Stimulated activated CD8-positive, alpha-beta memory T cell treated with anti-CD3 and anti-CD28 coated beads, Interleukin-7, amount 100 ng/mL, for 24 hours (primary cell): ENCODE measurements at places on chromosomes 1 and 21.

DNA sequence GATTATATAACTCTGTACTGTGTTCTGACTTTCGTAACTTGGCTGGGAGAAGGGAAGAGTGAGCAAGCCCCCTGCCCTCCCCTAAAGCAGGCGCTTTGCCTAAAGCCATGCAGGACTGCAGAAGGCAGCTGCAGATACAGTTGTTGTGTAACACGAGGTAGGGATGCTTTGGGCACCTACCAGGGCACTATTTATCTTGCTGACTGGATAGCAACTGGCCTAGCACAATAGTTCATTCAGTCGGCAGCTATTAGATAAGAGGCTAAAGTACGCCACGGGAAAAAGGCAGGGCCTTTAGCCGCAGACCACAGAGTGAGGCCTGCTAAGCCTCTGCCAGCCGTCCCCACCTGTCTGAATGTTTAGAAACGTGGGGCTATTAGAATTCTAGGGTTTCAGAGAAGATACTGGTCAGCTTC, 80.9 kb downstream of the TTC3 start:
- no peak for DNase-seq

DNA sequence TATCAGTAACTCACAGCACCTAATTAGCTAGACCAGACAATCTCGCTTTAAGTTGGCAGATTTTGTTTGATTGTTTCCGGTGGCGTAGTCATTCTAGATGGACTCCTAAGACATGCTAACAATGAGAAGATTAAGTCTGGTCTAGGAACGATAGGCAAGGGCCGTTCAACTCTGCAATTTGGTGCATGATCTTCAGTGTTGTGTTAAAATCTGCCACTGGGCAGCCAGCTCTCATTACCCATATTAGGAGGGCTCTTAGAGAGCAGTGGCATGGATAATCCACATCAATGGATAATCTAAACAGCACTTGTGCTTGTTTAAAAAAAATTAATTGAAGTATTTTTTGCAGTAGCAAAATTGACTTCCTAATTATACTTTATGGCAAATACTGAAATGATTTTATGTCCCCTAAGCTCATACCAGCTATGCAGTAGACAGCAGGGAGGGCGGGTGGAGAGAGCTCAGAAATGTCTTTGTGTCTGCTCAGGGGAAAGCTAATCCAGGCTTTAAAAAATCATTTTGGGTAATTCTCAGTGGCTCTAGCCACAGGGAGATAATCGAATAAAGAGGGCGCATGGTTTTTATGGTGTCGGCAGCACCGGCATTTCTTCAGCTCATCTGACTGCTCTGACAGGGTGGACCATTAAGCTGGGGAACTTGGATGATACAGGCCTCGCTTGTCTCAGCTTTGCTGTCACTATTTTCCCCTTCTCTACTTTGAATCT, 48.5 kb upstream of the IKBKE start:
- DNase-seq, result no peak

DNA sequence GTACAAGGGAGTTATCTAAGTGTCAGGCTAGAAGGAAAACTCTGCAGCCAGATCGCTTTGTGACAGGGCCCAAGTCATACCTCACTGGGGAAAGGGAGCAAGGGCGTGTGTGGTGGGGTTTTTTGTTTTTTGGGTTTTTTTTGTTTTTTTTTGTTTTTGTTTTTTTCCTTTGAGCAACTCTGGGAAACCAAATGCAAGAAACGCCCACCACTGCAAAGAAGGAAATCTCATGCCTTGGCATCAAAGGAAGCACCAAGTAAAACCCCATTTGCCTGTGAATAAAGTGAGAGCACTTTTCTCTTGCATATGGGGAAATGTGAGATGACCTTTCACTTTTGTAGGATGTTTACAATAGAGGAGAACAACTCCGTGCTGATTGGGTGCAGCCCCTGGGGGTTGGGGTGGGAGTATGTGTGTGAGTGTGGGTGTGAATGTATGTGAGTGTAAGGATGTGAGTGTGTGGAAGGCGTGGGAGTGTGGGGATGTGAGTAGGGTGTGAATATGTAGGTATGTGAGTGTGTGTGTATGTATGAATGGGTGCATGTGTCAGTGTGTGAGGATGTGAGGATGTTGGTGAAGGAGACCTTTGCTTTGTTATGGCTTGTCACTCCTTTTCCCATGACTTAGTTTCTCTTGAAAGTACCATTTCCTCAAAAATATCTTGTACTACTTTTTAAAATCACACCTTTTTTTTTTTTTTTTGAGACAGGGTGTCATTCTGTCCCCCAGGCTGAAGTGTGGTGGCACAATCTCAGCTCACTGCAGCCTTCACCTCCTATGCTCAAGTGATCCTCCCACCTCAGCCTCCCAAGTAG, 34.6 kb downstream of the IL12RB2 start:
- no peak for DNase-seq

GRCh38 chr21:44473915-44474555, 18.7 kb downstream of the LRRC3 start:
- no peak for DNase-seq

DNA sequence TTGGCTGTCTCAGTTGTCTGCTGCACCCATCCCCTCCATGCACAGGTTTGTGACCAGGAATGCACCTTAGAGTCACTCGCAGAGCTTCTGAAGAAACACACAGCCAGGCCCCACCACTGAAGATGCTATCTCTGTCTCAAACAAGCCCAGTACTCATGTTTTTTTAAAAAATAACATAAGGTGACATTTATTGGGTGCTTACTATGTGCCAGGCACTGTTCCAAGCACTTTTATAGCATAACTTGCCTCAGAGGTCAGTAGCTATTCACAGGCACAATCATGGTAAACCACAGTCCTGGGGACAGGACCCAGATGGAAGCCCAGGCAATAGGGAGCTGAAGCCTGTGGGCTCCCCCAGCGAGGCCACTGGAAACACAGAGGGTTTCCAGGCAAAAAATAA, 8.8 kb upstream of the ATP13A2 start:
- DNase-seq, result no peak

DNA sequence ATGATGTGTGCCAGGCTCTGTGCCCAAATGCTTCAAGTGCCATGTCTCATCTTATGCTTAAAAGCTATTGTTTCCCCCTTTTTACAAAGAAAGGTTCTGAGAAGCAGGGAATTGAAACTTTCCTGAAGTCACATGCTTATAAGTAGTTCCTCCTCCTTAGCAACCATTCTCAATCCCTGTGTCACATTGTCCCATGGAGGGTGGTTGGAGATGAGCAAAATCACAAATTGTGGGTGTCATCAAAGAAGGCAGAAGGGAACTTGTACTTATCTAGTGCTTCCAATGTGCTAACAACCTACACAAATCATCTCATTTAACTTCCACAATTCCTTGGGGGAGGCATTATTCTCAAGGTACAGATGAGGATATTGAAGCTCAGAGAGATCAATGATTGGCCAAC, 10.1 kb upstream of the ERICH3 start:
- DNase-seq, result no peak
